ENCODE measurements at places on chromosomes 16 and 17. TPM values are rescaled to one million over a fixed set of nuclear protein-coding genes. Genes with fewer than 3 reads are reported as not detected.
A peak's percentile ranks its signal among the peaks of the same experiment; 100 is the strongest.

Gene SRL
- total RNA-seq, result not detected

Gene LPO
- not detected for total RNA-seq

Gene TEX19
- total RNA-seq, result not detected

Gene HEATR9
- 0.24 TPM for total RNA-seq

Gene EFCAB13
- total RNA-seq, result 4.6 TPM

Gene KRT39
- total RNA-seq, result not detected

Gene TBC1D26
- total RNA-seq, result 0.22 TPM

Gene HEATR3
- 17.6 TPM for total RNA-seq

Gene CD300E
- total RNA-seq, result not detected

Gene PPY
- total RNA-seq, result 0.90 TPM

Gene ORC6
- total RNA-seq, result 48.6 TPM

Gene TBC1D28
- total RNA-seq, result not detected

Gene KREMEN2
- total RNA-seq, result not detected

Gene FNDC8
- not detected for total RNA-seq

Gene TMEM98
- total RNA-seq, result 1.1 TPM

Gene IL17C
- total RNA-seq, result 0.22 TPM

Gene NEUROD2
- not detected for total RNA-seq

- no peak for DNase-seq
These were observed 553 bp downstream of the RHBDL1 start for GRCh38 chr16:675884-676564.

DNA sequence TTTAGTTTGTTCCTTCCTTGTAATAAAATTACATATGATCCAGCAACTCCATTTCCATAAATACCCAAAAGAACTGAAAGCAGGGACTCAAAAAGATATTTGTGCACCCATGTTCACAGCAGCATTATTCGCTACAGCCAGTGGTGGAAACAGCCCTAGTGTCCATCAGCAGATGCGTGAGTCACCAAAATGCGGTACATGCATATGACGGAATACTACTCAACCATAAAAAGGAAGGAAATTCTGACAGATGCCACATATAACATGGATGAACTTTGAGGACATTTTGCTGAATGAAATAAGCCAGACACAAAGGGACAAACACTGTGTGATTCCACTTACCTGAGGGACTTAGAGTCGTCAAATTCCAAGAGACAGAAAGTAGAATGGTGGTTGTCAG is 9.1 kb upstream of the SLC47A2 start:
- DNase-seq, result no peak

DNA sequence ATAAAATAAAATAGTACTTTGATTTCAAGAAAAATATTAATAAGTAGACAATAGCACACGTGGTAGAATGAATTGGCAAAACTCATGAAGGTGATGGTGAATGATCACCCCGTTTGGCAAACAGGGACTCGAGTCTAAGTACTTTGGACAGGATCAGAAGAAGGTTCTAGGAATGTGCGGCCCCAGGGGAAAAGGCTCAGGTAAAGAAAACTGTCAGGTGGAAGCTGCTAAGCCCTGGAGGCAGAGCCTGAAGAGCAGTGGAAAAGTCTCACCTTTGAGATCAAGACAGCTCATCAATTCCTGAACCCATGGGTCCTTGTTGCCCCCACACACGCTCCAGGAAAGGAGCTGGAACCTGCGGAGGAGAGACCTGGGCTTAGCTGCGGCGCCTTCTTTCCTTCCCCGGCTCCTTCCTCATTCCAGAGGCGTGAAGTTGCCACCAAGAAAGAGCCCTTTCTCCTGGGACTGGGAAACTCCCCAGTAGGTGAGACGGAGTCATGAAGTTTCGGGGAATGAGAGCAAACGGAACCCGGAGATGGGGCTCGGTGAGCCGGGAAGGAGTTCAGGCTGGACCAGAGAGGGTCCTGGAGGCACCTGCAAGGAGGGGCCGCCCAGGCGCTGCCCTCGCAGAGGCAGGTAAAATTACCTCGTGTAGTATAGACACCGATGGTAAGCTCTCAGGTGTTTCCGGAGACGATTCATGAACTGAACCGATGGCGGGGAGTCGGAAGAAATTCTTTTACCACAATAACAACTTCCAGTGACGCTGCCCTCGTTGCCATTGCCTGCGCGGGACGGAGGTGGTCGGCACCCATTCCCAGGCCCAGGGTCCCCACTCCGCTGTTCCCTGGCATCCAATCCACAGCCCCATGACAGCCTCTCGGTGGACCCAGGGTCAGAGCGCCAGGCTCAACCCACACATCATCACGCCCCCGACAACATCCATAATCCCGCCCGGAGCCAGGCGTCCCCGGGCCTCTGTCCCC is 1.2 kb upstream of the ZMYND15 start:
- no peak for DNase-seq

- DNase-seq, result no peak
These were observed 529.1 kb downstream of the WWOX start for GRCh38 chr16:78628461-78629045.

DNA sequence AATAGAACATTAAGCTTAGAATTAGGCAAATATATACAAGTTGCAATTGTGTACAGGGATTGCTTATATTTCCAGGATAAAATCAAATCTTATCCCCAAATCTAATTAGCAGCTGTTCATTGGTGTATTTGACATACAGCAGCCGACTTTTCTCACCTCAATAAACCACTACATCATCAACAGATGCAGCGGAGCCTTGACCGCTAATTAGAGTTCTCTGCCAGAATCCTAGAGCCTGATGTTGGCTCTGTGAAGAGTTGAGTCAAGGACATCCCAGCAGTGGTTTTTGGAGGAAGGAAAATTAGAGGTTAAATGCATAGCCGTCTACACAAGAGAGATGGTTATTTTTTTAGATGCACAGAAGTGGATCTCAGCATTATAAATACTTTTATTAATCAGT is 221.9 kb upstream of the CACNG5 start:
- no peak for DNase-seq

- DNase-seq, result no peak
These were observed 16.0 kb upstream of the RASL10B start for GRCh38 chr17:35715416-35715815.

GRCh38 chr17:42871647-42872046 is 20.6 kb downstream of the AOC3 start:
- DNase-seq, result no peak

- peak; percentile 70 for DNase-seq
These were observed 2.1 kb downstream of the SCARF1 start for GRCh38 chr17:1643293-1643998.

- no peak for DNase-seq
These were observed 1.4 kb downstream of the CMTM2 start for GRCh38 chr16:66580605-66581209.

DNA sequence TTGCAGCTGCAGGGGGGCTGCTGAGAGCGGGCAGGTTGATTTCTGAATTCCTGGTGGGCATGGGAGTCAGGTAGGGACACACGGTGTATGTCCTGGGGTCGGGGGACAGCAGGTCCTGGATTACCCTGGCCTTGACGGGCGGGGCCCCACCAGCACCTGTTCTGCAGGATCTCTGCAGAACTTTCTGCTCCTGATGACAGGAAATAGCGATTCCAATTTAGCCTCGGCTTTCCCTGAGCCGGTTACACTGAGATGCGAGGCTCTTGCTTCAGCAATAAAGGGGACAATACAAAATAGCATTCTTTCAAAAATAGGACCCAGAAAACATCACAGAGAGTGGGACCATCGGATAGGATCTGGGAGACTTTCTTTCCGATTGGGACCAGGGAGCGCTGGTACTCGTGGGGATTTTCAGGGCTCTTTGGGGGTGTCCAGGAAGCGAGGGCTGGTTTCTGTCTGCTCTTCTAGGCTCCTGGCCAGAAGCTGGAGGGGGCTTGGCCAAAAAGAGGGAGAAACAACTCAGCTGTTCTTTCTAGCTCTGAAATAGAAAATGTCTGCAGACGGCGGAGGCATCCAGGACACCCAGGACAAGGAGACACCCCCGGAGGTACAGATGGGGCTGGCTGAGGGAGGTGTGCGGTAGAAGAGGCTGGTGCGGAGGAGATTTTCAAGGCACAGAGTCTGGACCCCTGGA is 642 bp downstream of the ZNF205 start:
- no peak for DNase-seq

GRCh38 chr17:48547808-48548522 is 3.1 kb upstream of the HOXB2 start:
- DNase-seq, result peak; percentile 58

DNA sequence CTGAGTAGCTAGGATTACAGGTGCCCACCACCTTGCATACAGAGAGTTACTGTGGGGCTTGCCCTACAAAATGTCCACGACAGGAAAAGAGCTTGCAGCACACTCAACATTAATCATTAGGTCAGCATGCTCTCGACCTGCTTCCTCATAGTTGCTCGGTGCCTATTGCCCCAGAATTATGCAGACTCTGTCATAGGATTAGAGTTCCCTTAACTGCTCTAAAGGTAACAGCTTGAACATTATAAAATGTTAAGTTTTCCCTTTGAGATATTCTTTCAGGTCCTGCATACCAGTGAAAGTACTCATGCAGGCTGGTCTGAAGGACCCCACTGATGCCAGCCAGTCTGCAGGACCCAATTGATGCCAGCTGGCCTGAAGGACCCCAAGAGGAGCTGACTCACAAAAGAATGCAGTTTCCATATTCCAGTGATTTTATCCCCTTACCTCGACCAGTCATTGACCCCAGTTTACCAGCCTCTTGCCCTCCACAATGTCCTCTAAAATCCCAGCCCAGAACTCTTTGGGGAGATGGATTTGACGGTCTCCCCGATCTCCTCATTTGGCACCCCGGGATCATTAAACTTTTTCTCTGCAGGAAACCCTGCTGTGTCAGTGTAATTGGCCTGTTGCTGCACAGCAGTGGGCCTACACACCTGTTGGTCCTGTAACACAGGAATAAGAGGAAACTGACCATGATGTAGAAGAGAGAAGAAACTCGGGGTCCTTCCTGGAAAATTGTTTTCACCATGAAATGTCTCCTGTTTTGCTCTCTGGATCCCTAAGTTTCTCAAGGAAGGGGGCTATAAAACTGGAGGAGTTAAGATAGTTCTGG is 10.6 kb downstream of the ICAM2 start:
- DNase-seq, result no peak

DNA sequence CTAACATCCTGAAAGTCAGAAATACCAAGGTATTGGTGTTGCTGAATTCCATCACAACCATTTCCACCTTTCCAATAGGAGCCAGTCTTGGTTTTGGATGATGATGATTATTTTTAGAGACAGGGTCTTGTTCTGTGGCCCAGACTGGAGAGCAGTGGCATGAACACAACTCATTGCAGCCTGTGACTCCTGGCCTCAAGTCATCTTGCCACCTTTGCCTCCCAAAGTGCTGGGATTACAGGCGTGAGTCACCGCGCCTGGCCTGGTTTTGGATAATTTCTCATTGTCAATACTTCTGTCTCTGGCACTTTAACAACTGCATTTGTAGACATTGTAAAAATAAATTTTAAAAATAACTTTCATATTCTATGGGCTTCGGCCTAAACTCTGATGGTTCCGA is 22.6 kb downstream of the STAT5B start:
- DNase-seq, result peak; percentile 65

DNA sequence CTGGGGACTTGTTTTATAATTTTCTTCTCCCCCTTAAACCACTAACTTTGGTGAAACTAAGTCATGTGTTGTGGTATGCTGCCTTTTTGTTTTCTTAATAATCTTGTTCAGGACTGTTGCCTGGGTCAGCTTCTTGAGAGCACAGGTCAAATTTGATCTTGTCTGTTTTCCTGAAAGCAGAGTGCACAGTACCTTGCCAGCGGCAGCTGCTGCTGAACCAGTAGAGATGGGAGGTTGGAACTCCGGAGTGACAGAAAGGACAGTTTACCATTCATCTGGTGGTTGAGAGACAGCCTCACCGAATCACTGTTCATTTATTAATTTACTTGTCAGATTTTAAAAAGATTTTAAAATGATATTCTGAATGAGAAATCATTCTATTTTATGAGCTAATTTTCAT is 125.0 kb downstream of the PHKB start:
- no peak for DNase-seq

GRCh38 chr17:27458524-27458908 is 2.3 kb downstream of the KSR1 start:
- no peak for DNase-seq

- no peak for DNase-seq
These were observed 5.6 kb upstream of the XPO6 start for GRCh38 chr16:28217326-28217725.

DNA sequence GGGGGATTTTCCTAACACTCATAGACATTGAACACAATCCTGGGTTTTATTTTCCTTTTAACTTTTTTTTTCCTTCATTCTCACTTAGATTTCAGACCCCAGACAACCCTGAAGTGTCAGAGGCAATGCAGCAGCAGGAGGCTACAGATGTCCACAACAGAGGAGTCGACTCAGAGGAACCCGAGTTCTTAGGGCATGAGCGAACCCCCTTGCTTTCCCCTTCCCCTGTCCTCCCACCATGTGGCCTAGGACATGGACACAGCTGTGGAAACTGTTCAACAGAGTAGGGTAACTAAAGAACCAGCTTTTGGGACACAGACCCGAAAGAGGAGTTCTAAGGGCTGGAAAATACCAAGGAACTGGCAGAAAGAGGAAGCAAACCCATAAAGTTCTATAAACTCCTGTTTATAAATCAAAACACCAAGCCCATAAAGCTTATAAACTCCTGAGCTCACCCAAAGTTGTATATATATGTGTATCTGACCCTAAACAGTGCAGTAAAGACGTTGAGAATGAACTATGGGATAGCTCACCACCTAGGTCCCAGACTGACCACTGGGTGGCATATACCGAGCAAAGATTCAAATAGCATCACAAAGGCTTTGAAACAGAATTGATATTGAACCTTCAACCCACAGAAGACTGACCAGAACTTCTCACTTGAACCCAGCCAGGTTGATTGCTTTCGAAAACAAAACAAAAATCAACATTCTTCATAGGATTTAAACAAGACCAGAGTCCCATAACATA is 33.9 kb downstream of the CMTM4 start:
- DNase-seq, result no peak

DNA sequence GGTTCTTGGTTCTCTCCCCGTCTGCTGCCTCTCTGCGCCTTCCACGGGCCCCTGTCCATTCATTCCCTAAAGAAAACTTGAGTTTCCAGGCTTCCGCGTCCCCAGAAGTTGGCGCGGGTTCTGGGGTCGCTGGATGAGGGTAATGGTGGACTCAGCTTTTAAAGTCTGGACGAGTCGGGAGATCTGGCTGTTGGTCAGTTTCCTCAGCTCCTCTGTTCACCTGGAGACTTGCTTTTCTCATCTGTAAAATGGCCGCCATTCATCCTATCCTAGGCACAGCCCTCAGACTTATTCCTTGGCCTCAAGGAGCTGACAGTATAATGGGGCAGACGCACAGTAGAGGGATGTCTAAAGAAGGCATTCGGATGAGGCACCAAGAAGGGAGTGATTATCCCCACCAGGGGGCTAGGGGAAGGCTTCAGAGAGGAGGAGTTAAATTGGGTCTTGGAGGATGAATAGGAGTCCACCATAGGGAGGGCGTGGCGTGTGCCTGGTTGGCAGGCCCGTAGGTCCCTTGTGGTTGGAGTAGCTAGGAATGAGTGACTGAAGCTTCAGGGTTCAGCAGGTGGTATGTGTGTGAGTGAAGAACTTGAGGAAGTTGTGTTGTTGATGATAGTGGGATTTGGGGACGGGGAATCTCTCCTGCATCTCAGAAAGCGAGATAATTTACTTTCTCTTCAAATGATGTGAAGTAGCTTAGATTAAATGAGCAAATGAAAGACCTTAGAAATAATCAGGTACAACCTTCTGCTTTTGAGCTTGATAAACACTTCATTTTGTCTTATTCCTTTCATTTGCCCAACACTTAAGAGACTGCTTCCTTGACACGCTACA is 652 bp downstream of the VPS35L start:
- peak; percentile 53 for DNase-seq

Measured in activated CD4-positive, alpha-beta memory T cell treated with anti-CD3 and anti-CD28 coated beads for 36 hours (primary cell).